ENCODE measurements at places on chromosomes 2 and 18.

DNA sequence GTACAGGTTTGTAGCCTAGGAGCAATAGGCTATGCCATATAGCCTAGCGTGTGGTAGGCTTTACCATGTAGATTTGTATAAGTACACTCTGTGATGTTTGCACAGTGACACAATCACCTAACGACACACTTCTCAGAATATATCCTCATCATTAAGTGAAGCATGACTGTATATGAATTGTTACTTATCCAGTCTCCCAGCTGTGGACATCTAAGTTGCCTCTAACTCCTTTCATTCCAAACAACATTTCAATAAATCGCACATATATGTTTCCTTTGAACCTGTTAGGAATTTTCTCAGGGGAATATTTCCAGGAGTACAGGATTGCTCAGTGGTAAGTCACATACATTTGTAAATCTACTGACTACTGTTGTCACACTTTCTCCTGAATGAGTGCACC is 90.0 kb downstream of the ARHGAP15 start:
- no peak for DNase-seq

- no peak for DNase-seq
Observed at GRCh38 chr2:239467956-239468490, 67.2 kb upstream of the HDAC4 start.

DNA sequence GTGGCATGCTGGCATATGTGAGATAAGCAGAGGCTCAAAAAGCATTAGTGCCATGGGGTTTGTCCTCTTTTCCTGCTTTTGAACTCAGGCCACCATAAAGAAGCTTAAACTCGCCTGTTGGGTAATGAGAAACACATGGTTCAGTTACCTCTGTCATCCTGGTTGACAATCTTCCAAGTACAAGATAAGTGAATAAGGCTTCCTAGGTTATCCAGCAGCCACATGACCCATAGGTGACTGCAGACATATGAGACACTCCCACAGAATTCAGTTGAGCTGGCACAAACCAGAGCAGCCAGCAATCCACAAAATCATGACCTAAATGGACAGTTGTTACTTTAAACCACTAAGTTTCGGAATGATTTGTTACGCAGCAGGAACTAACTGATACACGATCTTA is 97.3 kb downstream of the TACR1 start:
- DNase-seq = no peak

- DNase-seq = no peak
Observed at GRCh38 chr2:204655101-204655500, 109.8 kb downstream of the PARD3B start.

DNA sequence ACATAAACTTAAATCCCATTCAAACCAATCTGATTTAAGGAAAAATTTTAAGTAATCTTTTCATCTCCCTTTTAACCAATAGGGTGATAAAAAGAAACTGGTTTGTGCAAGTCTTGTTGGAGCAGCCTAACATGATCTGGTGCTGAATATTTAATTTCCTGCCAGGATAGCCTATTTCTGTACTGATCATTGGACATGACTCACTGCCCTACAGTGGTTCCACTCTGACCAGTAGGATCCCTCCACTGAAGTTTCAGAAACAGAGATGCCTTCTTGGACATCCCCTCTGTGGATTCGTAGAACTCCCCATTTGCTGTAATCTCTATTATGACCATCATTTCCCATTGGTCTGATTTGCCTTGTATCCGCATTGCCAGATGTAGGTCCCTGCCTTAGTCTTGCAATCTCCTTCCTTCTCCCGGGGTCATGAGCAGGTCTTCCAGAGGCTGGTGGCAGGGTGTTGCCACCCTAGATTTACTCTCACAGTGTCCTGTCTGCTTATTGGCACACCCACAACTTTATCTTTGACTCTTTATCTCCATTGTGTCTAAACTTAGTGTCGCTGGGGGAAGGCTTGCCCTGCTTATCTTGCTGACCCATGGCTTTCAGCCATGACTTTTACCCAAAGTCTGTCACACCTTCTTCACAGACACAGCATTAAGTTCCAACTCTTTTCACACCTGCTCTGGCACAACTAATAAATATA is 12.3 kb upstream of the SETBP1 start:
- DNase-seq = no peak

Data from activated CD4-positive, alpha-beta T cell treated with anti-CD3 and anti-CD28 coated beads for 1 hour (primary cell).